Activated CD4-positive, alpha-beta T cell treated with anti-CD3 and anti-CD28 coated beads, Interleukin-2, amount 50 U/mL, for 24 hours (primary cell): ENCODE measurements at places on chromosomes 4 and X.

GRCh38 chrX:119150163-119151050 is 22.8 kb upstream of the KIAA1210 start:
- DNase-seq, result no peak

DNA sequence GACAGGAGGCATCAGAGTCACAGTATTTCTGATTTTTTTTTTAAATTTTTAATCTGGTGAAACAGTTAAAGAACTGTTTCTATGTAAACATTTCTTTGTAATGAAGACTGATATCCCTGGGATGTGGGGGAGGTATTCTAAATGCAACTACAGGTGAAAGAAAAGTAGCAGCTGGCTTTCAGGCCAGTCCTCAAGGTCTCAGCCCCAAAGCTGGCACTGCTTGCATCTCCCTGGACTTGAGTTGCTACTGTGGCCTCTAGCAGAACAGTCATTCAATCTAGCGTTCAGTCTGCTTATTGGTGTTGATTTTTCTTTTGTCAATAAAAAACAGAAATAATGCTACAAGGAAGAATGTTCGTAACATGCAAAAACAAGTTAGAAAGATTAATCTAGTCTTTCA is 4.9 kb downstream of the MBNL3 start:
- no peak for DNase-seq

GRCh38 chrX:40987413-40987812 is 97.8 kb upstream of the USP9X start:
- no peak for DNase-seq

DNA sequence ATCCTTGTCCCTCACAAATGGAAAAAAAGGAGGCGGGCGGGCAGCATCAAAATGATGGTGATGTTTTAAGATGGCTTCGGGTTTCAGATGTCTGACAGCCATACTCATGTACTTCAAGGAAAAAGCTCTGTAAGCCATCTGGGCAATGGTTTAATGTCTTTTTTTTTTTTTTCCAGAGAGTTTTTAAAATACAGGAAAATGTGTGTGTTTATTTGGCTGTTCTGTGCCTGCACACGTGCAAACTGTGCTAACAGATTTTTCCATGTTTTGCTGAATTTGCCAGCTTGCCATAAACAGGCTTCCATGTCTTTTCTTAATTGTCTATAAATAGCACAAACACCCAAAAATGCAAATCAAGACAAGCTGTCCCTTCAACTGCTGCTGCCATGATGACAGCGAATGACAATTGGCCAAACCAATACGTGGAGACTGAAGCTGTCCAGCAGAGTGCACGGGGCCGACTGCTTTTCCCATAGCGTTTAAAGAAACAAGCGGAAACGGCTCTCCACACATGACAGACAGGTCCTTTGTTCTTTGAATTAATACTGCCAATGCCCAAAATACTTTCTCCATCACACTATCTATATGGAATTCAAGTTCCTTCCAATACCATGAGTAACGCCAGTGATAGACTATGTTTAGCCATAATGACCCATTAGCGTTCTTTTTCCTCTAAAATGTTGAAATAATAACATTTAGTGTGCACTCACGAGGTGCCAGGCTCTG is 35.7 kb downstream of the AFAP1 start:
- DNase-seq, result no peak

- DNase-seq, result no peak
Observed at GRCh38 chrX:134634691-134635090, 23.6 kb downstream of the PLAC1 start.

DNA sequence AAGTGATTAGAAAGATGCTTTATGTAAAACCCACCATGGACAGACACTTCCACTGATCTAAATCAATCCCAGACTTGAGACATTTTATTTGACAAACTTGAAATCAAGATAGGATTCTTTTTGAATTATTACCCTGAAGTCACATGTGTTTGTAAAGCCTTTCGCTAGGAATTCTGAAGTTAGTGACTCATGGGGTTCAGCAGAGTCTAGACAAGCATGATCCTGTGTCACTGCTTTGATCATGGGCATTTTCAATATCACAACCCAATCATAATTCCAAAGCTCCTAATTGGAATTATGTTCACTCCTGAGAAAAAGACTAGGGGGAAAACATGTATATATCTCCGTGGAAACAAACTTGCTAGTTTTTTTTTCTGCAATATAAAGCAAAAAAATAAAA is 67.5 kb upstream of the BMP3 start:
- no peak for DNase-seq

DNA sequence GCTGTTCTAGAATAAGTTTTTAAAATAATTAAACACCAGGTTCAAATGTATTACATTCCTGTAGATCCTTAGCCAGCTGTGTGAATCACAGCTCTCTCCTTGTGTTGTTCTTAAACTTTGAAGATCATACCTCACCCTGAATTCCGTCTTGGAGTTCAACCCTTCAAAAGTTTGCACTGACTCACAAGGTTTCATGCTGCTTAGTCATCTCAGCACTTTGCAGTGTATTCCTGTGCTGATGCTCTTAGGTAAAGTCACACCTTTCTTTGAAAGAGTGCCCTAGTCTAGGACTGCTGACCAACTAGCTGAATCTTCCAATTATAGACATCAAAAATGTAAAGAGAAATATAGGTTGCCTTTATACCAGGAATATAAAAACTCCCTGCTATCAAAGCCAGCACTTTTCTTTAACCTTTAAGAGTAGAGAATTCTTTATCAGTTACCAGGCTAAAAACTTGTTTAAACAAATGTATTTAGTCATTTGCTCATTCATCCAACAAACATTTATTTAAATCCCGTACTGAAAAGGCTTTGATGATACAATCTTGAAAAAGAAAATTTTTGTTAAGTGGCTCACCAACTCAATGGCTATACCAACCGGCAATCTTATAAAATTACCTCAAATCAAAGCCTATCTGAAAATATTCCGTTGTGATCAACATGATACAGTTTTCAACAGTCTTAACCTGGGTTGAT is 169.7 kb downstream of the RAP1GDS1 start:
- DNase-seq, result no peak

DNA sequence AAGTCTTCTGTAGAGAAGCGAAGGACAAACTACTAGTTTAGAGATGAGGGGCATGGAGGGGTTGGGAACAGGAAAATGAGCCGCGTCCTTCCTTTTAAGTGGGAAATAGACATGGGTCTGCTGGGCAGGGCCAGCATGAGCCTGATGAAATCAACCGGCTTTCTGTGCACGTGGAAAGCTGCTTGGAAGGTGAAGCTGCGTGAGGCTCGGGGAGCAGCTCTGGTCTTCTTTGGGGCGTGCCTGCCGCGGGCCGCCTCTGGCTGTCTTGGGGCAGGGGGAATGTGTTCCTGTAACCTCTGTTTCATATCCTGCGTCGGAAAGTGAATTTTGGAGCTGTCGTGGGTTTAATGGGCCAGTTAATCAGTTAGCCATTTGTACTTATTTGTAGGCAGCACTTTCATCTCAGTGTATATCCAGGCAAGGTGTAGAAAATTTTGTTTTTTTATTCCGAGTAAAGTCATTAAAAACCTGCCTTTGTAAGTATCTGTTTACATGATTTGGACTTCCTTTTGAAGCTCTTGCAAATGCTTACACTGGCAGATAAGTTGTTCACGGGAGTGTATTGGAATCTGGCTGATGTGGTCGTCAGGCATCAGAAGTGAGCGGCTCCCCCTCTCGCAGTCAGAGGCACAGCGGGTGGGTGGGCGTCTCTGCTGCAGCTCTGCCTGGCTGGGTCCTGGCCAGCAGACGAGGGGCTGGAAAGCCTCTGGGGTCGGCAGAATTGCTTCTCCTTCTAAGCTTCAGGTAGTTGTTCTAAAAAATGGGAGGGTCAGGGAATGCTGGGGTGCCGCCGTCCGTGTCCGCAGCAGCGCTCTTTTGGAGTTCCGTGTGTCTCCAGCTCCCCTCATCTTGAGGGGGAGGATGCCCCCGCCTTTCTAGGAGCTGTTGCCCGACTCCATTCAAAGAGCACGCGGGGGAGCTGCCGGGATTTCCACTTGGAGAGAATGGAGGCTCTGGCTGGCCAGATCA is 70.5 kb upstream of the HGFAC start:
- DNase-seq, result no peak

GRCh38 chrX:110374559-110374958 is 15.9 kb downstream of the RTL9 start:
- DNase-seq, result no peak

GRCh38 chr4:2515830-2516550 is 20.5 kb upstream of the FAM193A start:
- no peak for DNase-seq

DNA sequence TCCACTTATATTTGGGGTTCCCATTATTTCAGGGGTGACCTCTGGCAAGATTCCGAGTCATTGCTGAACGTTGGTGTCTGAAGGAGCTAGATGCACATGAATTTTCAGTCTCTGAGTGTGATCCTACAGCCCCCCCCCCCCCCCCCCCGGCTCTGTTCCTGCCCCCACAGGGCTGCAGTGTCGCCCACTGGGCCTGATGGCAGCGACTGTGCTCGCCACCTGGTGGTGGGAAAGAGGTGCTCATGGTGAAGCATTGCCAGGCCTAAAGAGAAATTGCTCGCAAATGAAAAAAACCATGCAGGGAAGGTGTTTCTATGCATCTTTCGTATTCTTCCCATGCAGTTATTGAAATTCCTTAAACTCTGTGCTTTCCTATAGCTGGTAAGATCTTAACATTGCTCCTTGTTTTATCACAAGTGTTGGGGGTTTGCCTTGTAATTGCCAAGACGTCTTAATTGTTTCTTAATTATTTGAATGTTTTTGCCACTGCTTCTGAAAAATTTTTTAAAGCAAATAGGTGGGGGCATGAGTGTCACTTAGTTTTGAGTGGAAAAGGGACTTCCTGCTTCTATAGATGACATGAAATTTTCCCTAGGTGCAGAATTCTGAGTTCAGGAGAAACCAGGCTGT is 63.2 kb downstream of the CLDN22 start:
- no peak for DNase-seq

DNA sequence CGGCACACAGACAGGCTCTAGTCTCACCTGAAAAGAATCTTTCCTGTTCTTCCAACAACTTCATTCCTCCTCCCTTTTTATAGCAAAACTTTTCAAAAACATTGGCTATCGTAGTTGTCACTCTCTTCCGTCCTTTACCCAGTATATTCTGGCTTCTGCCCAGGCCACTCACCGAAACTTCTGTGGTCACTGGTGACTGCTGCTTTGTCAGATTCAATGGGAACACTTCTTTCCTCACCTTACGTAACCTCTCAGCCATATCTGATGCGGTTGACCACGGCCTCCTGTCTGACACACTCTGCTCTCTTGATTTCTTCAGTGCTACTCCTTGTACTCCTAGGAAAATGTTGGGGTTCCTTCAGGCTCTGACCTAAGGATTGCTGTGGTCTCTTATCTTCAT is 9.2 kb upstream of the RNF150 start:
- DNase-seq, result no peak

DNA sequence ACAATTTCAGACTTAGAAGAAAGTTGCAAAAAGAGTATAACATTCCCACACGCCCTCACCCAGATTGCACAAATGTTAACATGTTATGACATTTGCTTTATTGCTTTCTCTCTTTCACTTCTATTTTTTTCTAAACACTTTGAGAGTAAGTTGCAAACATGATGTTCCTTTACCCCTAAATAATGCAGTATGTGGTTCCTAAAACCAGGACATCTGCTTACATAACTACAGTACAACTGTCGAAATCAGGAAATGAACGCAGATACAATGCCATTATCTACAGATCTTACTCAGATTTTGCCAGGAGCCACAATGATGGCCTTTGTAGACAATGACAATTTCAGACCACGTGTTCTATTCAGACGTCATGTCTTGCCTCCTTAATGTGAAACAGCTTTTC is 22.4 kb downstream of the SH3TC1 start:
- DNase-seq, result no peak

DNA sequence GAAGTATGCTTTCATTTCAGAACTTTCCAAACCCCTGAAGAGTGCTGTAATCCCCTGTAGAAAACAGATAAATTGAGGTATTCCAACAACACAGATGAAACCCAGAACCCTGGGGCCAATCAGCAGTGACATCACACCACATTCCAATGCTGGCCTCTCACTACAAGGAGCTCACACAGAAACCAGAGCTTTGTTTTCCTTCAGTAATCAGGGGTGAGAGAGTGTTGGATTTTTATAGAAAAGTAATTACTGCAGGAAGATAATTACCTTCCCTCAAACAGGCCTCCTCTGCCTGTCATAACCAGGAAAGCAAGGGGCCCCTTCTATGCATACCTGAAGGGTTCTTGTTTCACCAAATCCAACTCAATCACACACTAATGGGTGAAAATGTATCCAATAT is 246.2 kb downstream of the SCFD2 start:
- no peak for DNase-seq

GRCh38 chrX:53018627-53019026 is 30.0 kb upstream of the GPR173 start:
- no peak for DNase-seq

- DNase-seq, result no peak
Observed at GRCh38 chr4:174154215-174154854, 129.1 kb downstream of the FBXO8 start.

DNA sequence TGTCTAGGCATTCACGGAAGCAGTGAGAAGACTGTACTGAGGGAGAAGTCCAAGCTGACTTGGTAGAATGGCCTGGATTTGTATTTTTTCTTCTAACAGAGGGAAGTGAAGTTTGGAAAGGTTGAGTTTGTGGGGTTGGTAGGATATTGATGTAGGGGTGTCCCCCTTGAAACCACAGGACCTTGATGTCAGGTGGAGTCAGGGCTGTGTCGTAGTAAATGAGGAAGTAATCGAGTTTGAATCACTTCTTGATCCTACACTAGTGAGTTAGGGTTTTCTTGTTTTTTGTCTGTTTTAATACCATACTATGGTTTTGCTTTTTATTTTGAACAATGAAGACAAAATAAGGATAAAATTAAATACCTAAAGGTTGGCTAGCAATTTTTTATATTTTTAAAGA is 30.1 kb upstream of the ANAPC4 start:
- DNase-seq, result no peak

DNA sequence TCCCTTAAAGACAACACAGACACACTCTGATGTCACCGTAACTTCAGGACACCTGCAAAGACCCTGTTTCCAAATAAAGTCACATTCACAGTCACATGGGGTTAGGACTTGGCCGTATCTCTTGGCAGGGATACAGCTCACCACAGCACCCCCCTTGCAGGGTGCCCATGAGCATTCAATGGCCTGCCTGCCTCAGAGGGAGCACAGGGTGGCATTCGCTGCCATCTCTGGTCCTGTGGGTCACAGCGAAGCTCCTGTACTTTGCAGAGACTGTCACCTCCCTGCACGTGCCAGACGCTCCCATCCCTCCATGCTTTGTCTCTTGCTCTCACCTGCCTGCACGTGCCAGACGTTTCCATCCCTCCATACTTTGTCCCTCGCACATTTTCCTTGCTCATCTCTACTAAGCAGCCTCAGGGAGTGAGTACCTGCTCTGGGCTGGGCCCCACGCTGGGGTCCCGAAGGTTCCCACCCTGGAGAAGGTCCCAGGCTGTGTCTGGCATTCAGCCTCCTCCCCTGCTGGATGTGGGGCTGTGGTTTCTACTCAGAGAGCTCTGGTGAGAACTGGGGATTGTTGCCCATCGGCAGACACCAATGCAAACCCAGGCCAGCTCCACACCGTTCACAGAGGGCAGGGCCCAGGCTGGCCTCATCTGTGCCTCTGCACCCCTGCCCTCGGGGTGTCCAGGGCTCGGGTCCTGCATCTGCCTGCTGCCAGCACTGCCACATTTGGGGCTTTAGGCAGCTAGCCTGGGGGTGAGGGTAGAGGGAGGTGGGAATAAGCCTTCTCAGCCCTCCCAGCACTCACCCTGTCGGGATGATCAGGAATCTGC is 15.8 kb downstream of the HTRA3 start:
- DNase-seq, result no peak

- DNase-seq, result no peak
Observed at GRCh38 chrX:123976706-123977316, 15.3 kb downstream of the STAG2 start.

GRCh38 chr4:139934708-139935195 is 219.2 kb downstream of the MAML3 start:
- no peak for DNase-seq
